NCI-H748 treated with DMSO at 0.1 percent for 48 hours (cell line): ENCODE measurements at places on chromosomes 7 and 10.
A peak's percentile ranks its signal among the peaks of the same experiment; 100 is the strongest.

DNA sequence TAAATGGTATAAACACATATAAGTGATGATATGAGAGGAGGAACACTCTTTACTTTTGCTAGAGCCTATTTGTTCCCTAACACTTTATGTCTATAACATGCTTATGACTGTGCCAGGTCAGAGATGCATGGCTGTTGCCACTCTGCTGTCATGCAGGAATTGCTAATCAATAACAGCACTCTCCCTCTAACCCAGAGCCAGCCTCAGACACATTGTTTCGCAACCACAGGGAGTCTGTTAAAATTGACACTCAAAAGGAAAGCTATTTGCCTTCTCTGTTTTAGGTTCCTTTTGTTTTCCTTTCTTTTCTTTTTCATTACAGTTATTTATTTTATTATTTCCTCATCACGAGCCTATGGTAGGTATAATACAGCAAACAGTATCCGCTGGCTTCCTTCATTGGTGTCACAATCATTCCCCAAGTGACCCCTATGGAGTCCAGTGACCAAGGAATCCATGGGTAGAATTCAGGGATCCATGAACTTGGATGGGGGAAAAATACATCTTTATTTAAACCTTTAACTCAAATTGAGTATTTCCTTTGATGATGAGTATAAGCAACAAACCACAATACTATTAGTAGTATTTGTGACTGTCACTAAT is 6.8 kb downstream of the PON2 start:
- peak; percentile 68 for DNase-seq

DNA sequence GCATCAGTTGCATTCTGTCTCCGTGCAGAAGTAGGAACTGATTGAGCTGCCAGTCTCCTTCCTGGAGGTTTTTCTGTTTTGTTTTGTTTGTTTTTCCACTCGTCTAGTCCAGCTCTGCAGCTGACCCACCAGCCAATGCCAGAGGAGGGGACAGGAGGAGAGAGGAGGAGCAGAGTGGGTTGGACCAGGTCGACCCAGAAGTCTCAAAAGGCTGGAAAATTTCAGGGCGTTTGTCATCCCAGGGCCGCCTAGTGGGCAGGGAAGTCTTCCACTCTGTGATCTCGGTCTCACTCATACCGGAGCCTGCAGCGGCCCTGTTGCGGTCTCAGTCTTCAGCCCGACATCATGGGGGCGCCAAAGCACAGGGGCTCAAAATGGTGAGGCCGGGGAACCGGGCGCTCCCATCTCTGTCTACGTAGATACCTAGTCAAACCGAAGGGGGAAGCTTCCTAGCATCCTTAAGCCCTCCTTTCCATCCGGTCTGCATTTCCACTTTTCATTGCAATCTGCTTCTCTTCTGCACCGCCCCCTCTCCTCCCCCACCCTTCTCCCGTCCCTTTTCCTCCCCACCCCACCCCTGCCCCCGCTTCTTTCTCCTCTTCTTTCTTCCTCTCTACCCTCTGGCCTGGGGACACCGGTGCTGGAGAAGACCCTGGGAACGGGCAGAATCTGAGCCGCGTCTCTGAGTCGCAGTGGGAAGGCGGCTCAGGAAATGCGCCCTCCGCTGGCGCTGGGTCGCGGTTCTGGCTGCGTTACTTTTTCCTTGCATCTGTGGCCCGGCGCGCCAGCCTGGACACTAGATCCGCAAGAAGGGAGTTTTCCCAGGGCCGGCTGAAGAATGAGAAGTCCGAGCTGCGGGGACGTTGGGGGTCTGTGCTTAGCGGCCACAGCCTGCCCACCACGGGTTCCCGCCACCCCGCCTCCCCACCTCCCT is 16.2 kb upstream of the PAX2 start:
- no peak for DNase-seq

DNA sequence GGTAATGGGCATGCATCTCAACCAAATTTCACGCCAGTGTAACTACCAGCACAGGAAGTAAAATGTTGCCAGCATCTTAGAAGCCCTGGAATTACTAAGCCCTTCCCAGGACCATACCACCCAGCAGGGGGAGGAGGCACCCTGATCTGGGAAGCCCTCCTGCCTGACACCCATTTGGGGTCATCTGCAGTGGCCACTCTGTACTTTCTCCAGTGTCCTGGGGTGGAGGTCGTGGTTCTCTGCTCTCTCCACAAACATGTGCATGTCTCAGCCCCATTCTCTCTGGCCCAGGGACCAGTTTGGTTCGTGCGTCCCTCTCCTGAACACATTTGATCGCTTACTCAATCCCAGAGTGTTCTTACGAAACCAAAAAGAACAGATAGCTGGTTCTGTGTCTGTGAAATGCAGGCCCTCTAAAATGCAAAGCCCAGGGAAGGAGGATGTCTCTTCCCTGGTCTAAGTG is 9.4 kb upstream of the LRRC27 start:
- no peak for DNase-seq

- DNase-seq = no peak
Observed at GRCh38 chr10:132541601-132542011, 4.0 kb downstream of the INPP5A start.

GRCh38 chr7:50826371-50827172 is 43.9 kb upstream of the GRB10 start:
- no peak for DNase-seq

DNA sequence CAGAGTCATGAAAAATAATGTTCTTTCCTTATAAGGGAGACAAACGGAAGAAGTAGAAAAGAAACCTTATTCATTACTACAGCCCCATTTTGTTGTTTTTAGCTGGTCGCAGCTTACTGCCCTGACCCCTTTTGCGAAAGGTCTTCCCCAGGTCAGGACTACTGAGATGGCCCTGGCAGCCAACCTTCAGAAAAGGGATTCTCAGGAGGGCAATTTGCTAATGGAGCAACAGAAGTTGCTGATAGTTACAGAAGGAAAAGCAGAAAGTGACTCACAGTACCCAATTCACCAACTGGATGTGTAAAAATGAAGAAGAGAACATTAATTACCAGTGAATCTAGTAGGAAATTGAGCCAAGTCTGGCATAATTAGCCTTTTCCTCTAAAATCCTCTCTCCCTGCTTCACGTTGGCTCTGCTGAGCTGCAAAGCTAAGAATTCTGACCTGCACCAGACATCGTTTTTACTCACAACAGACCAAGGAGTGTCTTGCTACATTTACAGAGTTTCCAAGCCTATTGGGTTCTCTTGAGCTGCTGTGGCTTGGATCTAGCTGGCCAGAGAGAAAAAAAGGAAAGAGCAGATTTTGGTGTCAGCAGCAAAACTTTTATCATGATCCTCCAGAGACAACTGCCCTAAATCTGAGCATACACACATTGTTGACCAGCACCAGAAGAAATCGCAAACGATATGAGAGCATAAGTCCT is 499.9 kb upstream of the FZD8 start:
- DNase-seq = no peak

DNA sequence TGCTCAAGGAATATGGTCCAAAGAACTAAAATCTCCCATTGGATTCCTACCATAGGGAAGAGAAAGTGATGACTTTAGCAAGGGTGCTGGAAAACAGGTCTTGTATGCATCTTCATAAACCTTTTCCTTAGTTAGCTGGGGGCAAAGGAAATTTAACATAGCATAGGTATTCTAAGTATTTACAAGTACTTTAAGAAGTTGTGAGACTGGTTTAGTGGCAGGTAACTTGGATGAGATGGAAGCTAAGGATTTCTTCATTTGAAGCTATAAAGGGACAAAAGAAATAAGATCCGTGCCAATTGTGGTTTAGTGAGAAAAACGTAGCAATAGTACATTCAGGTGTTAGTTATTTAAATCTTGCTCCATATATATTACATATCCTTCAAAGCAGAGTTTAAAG is 183.4 kb upstream of the TCF7L2 start:
- DNase-seq = no peak

DNA sequence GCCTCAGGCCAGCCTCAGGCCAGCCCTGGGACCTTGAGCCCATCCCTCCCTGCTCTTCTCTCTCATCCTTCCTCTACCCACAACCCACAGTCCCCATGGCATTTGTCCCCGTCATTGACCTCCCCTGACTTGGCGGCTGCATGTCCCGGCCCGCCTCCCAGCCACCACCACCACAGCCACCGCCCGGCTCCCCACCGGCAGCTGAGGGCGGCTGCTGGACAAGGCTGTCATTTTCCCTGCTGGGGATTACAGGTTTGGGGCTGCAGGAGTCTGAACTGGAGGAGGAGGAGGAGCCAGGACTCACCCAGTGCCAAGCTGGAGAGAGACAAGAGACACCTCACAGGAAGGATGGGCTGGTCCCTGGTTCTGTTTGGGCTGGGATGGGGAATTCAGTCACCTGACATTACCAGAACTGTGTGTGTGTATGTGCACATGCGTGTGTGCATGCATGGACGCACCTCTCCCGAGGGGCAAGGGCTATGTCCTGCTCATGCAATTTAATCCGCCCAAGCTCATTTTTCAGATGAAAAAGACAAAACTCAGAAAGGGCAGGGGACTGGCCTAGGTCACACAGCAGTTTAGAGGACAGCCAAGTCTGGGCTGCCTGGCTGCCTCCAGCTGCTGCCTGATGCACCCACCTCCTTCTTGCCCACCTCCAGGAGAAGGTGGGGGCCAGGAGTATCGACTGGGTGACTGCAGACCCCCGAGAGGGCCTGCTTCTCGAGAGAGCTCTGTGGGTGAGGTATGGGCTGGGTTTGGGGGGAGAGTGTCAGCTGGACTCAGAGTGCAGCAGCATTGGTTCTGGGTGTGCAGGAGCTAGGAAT is 113.1 kb downstream of the ZMIZ1 start:
- no peak for DNase-seq

DNA sequence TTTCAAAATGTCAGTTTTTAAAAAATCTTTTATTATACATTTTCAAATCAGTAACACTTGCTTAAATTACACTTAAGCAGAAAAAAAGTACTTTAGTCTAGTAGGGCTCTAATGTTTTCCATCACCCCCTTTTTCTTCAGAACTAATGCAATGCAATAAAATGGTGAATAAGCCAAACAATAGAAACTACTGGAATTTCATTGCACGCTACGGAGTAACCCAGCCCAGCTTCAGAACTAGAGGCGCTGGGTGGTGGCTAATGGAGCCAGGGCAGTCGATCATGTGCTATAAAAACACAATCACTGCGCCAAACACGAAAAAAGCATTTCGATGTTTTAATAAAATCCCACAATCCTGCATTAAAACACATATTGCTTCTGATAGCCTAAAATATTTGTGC is 59.9 kb upstream of the ODAD2 start:
- DNase-seq = no peak

- no peak for DNase-seq
Observed at GRCh38 chr10:43959364-43960134, 310.9 kb upstream of the ZNF32 start.

GRCh38 chr10:96025566-96025965 is 17.8 kb upstream of the CCNJ start:
- no peak for DNase-seq
